ENCODE measurements at places on chromosomes 16 and 17. TPM values are rescaled to one million over a fixed set of nuclear protein-coding genes. Genes with fewer than 3 reads are reported as not detected.

The KSR1 gene
- 60.2 TPM for total RNA-seq

The MYCBPAP gene
- 4.6 TPM for total RNA-seq

The KRTAP4-4 gene
- not detected for total RNA-seq

The DHRS11 gene
- total RNA-seq: 16.9 TPM

The CFAP97D1 gene
- total RNA-seq: not detected

The PRDM7 gene
- not detected for total RNA-seq

The EVPLL gene
- total RNA-seq: 0.14 TPM
